ENCODE measurements at places on chromosomes 5 and 9.

DNA sequence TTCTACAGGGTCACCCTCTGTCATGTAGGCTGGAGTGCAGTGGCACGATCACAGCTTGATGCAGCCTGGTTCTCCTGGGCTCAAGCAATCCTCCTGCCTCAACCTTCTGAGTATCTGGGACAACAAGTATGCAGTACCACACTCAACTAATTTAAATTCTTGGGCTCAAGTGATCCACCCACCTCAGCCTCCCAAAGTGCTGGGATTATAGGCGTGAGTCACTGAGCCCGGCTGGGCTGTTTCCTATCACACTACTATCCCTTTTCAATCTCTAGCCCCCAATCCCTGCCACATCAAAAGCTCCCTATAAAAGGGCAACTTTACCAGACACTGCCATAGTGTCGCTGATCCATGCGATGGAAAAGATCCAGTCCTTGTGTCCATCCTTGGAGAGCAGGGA, 20.4 kb downstream of the DCAF12 start:
- DNase-seq, result no peak

- DNase-seq, result no peak
Observed at GRCh38 chr5:1520791-1521453, 2.8 kb downstream of the LPCAT1 start.

DNA sequence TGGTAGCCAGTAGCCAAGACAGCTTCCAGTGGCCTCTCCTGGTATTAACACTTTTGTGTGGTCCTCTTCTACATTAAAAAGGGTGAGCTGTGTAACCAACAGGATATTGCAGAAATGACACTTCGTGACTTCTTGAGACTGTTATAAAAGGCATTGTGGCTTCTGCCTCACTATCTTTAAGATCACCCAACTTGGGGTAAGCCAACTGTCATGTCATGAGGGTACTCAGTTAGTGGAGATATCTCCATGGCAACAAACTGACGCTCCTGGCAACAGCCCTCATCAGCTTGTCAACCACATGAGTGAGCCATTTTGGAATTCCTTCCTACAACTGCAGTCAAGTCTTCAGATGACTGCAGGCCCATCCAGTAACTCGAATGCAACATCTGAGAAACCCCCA, 121.7 kb downstream of the DEPDC1B start:
- no peak for DNase-seq

GRCh38 chr9:115014438-115014837, 84.0 kb upstream of the TNFSF8 start:
- no peak for DNase-seq

DNA sequence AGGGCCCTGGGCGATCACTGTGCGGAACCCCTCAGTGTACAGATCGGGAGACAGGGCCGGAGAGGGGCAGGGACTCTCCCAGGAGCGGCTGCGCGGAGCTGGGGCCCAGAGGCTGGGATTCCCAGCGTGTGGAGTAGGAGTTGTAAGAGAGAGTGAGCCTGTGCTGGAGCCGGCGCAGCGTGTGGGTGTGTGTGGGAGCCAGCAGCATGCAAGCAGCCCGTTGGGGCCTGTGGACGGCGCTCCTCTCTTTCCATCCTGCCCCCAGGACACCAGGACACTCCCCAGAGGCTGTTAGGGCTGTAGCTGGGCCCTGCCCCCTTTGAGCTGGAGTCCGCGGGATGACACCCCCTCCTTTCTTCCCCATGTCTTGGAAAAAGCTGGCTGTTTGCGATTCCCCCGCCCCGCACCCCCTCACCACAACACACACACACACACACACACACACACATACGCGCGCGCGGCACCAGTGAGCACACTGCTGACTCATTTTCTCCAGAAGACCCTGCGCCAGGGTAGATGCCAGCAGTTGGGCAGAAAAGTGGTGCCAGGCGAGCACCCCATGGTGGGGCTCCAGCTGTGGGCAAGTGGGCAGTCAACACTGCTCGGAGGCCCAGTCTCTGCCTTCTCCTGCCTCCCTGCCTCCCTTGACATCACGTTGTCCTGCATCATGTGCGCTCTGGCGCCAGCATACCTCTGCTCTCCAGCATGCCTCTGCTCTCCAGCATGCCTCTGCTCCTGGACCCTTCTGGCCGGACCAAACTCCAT, 1.5 kb downstream of the COL27A1 start:
- no peak for DNase-seq

- no peak for DNase-seq
Observed at GRCh38 chr5:111781200-111781599, 24.2 kb upstream of the NREP start.

GRCh38 chr9:116278326-116278725, 124.7 kb downstream of the PAPPA start:
- no peak for DNase-seq

- DNase-seq, result no peak
Observed at GRCh38 chr5:129506086-129506485, 46.0 kb downstream of the ADAMTS19 start.

- no peak for DNase-seq
Observed at GRCh38 chr5:130155345-130156011, 251.2 kb downstream of the CHSY3 start.

DNA sequence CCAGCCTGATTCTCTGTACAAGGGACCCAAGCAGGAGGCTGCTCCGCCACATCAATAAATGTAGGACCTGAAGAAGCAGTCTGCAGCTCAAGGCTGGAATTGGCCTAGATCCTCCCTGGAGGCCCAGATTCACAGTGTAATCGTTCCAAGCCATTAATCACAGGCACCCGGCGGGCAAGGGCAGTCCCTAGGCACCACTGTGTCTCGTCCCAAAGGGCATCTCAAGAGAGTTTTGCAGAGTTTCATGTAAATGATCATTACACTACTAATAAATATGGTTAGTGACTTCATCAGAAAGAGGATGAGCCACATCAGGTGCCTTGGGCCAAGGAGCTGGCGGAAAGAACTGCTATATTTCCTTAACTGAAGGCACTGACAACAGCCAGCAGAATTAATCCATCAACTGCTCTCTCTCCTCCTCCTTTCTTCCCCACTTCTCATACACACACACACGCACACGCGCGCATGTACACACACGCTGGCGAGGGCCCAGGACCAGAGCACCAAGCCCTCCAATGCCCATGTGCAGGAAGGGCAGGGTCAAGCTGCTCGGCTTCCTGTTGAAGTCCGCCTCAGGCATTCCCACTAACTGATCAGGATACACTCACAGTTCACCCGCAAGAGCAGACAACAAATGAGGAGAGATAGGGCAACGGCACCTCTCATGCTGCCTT, 33.9 kb downstream of the GNAQ start:
- no peak for DNase-seq

GRCh38 chr9:3830291-3830690, 304.5 kb upstream of the RFX3 start:
- no peak for DNase-seq

- DNase-seq, result no peak
Observed at GRCh38 chr5:77944757-77945340, 168.7 kb upstream of the TBCA start.

GRCh38 chr9:21295992-21296391, 9.1 kb downstream of the IFNA5 start:
- no peak for DNase-seq

GRCh38 chr9:119298076-119298853, 71.0 kb downstream of the BRINP1 start:
- no peak for DNase-seq

- no peak for DNase-seq
Observed at GRCh38 chr9:19720377-19720776, 68.5 kb downstream of the SLC24A2 start.

- no peak for DNase-seq
Observed at GRCh38 chr9:79120941-79121340, 450.8 kb upstream of the TLE4 start.

- DNase-seq, result no peak
Observed at GRCh38 chr5:16603701-16604100, 13.1 kb downstream of the RETREG1 start.

- no peak for DNase-seq
Observed at GRCh38 chr9:129059796-129060785, 20.8 kb upstream of the DOLPP1 start.

DNA sequence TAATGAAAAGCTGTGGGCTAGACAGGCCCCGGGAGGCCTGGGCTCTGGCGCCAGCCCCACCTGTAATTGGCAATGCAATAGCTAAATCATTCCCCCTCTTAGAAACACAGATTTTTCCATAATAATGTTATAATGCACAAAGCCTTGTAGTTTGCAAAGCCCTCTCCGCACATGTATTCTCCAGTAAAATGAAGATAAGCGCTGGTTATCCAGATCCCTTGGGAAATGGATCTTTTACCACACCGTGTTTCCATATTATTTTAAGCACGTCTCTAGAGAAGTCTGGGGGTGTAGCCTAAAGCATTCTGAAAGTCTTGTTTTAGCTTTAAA, 1.1 kb upstream of the APBA1 start:
- no peak for DNase-seq

- no peak for DNase-seq
Observed at GRCh38 chr9:86707932-86708510, 239.3 kb downstream of the GAS1 start.

DNA sequence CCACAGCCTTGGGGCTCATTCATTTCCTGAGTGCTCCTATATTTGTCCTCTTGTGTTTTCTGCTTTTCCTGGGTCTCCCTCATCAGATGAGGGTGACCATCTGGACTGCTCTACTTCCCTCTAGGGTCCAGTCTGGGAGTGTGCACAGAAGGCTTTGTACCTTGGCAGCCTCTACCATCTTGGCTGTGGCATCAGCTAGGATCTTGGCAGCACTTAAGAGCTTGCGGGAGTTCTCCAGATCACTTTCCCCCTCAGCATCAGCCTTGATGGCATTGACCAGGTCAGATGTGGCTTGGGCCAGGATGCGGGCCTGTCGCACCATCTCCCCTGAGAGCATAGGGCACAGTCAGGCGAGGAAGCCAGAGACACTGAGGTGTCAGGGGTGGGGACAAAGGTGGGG, 15.8 kb downstream of the TLN1 start:
- no peak for DNase-seq

Data from breast epithelium (tissue), 4 donors.